Stimulated activated CD4-positive, alpha-beta T cell treated with anti-CD3 and anti-CD28 coated beads, Interleukin-2, amount 100 ng/mL, for 24 hours (primary cell): ENCODE measurements at places on chromosomes 3 and 15.

DNA sequence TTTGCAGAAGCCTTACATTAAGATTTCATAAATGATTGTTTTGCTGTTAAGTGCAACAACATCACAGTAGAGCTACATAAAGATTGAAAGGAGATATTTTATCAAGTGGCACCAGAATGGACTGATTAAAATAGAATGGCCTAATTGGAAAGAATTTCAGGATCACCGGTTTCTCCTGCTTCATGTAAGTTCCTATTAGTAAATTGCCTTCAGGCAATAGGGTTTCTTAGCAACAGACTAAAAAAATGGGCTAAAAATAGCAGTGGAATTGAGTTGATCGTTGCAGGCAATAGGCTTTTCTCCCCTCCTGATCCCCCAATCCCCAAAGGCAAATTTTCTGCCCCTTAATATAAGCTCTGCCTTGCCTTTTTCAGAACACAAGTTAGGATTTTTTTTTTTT lies 917 bp downstream of the LNP1 start:
- no peak for DNase-seq

DNA sequence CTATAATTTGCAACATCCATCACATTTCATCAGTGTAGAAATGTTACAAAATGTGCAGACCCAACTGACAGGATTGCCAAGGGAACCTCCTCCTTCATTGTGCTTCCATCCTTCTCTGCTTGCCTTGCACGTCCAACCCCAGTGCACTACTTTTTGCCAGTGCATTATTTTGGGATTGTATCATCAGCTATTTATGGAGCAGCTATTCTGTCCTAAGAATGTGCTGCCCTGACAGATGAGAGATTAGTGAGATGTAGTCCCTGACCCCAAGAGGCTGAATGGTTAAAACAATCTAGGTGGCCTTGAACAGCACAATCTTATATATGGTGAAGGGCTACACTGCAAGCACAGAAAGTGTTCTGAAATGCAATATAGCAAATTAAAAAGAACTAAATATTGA lies 935.8 kb downstream of the IGSF11 start:
- no peak for DNase-seq

- DNase-seq, result no peak
Measured at GRCh38 chr15:29138260-29138659, 131.4 kb downstream of the NSMCE3 start.

DNA sequence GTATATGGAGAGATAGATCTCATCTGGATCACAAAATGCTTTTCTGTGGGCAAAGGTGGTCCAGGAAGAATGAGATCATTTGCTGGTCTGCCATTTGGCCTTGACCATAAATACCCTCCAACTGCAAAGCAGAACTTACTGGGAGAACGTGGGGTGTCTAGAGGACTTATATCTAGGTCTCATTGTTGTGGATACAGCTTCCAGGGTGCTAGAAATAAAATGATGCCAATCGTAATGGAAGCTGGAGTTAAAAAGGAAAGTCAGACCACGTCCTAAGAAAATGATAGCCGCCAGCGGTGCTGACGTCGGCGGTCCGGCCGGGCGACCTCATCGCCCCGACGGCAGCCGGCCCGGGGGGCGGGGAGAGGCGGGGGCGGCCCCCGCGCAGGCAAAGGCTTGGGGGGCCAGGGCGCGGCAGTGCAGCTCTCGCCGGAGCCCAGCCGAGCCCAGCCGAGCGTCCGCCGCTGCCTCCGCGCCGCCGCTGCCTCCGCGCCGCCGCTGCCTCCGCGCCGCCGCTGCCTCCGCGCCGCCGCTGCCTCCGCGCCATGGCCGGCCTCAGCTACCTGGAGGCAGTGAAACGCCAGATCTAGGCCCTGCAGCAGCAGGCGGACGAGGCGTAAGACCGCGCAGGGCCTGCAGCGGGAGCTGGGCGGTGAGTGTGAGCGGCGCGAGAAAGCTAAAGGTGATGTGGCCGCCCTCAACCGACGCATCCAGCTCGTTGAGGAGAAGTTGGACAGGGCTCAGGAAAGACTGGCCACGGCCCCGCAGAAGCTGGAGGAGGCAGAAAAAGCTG lies 89.5 kb downstream of the EOMES start:
- peak; percentile 52 for DNase-seq

- no peak for DNase-seq
Measured at GRCh38 chr3:69090021-69090420, 5.3 kb downstream of the ARL6IP5 start.

DNA sequence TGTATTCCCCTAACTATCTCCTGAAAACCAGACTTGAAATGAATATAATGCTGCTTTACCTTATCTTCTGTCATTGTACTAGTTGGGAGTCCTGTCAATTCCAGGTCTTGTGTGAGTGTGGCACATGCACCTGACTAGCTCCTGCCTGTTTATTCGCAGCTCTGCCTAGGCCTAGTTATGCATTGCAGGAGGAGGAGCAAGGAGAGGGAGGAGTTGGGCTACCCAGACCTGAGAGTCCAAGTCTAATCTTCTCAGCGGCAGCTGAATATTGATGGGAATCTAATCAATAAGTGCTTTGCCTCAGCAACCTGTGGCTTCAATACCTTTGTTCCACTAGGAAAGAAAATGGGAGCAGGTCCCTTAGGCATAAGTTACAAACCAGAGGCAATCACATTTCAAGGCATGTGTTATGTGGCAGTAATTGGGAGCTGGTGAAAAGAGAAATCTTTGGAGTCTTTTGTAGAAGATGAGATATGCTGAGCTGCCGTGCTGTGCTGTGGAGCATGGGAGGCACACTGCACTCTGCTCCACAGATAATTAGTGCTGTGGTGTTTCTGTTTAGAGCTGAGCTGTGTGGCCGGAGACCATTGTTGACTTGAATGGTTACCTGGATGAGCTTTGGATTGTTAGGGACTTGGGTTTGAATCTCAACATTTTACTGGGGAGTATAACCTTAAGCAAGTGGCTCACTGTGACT lies at the start of gene SLC2A2:
Gene SLC2A2 (minus strand): TSS at position 124 of the 697 bp plus-strand sequence. CDS start 50 bp downstream, at position 74.
- DNase-seq, result no peak

DNA sequence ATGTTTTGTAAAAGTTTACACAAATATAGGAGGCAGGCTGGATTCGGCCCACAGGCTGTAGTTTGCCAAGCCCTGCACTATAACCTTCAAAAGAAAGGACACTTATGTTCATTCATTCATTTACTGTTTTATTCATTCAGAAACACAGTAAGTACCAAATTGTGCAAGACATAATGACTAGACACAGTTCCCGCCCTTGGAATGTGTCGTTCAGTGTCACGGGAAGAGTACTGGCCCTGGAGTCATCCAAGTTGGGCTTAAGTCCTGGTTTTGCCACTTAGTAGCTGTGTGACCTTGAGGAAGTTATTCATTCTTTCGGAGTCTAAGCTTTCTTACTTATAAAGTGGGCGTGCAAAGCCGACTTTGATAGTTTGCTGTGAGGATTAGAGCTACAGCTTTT lies 22.0 kb downstream of the COLQ start:
- no peak for DNase-seq

DNA sequence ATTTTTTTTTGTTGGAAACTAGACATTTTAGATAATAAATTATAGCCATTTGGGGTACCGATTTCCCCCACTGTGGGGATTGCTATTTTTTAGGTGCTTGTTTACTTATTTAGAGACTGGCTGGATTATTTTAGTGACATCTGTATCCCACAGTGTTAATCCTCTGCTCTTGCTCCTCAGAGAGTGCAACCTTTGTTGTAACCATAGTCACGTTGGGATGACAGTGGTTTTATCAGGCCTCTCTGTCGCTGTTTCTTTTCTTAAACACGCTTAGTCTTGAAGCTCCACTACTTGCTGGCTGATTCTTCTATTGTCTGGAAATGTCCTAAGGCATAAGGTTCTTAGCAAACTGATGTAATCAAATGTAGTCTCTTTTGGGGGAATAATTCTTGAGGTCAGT lies 451.6 kb upstream of the SEMA6D start:
- DNase-seq, result no peak

GRCh38 chr3:123380261-123380660 lies 68.6 kb downstream of the ADCY5 start:
- no peak for DNase-seq

DNA sequence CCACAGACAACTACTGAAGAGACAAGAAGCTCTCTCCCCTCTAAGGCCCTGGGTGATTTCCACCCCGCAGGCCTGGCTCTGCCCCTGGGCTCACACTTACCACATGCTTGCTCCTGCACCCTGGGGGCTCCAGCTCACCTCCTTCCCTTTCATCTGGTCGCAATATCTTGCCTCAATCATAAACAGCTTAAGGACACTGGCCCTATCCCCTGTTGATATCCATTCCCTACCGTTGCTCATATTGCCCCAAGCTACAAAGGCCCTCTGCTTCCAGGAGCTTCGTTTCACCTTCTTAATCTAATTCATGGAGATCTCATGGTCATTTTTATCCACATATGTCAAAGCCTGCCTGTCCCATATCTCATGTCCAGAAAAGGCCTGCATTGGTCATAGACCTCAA lies 46.0 kb upstream of the TSEN2 start:
- DNase-seq, result no peak

DNA sequence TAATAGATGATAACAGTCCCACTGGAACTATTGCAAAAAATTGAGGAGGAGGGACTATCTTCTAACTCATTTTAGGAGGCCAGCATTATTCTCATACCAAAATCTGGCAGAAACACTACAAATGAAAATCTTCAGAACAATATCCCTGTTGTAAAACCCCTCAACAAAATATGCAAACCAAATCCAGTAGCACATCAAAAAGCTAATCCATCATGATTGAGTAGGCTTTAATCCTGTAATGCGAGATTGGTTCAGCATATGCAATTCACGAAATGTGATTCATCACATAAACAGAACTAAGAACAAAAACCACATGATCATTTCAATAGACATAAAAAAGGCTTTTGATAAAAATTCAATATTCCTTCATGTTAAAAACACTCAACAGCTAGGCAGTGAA lies 23.9 kb upstream of the PLSCR2 start:
- no peak for DNase-seq

DNA sequence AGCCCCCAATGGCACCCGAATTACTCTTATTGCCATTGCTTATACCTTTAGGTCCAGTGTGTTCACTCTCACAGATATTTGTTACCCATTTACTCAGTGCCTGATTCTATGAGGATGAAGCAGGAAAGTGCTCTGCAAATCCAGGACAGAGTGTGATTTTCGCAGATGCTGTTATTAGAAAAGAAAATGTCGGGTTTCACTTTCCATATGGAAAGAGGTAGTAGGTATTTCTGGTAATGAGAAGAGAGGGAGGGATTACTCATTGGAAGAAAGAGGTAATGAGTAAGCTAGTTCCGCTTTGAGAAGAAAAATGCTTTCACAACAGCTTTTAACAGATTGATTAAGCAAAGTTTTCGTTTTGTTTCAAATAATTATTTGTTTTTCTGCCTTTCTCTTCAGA lies 336.3 kb upstream of the CFAP20DC start:
- DNase-seq, result no peak

GRCh38 chr3:169171739-169172138 lies 491.8 kb downstream of the MECOM start:
- no peak for DNase-seq

DNA sequence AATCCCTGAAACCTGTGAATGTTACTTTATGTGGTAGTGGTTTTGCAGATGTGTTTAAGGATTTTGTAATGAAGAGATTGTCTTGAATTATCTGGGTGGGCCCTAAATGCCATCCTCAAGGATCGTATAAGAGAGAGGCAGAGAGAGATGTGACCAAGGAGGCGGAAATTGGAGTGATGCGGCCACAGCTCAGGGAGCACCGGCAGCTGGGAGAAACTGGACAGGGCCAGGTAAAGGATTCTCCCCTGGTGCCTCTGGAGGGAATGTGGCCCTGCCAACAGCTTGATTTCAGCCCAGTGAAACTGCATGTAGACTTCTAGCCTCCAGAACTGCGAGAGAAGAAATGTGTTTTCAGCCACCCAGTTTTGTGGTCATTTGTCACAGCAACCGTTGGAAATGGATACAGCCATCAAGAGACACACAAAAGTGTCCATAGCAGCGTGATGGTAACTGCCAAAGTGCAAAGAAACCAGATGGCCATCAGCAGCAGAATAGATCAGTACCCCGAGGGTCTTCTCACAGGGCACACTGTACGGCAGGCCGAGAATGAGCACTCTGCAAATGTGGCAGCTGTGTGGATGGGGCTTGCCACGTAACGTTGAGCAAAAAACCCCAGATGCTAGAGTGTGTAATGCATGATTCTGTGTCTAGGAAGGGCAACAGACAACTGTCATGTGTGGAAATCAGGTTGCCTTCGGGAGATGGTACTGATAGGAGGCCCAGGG lies 12.2 kb downstream of the APBA2 start:
- no peak for DNase-seq

- DNase-seq, result no peak
Measured at GRCh38 chr3:178634975-178635374, 98.7 kb downstream of the KCNMB2 start.

- no peak for DNase-seq
Measured at GRCh38 chr3:10310578-10310977, 10.3 kb downstream of the SEC13 start.

DNA sequence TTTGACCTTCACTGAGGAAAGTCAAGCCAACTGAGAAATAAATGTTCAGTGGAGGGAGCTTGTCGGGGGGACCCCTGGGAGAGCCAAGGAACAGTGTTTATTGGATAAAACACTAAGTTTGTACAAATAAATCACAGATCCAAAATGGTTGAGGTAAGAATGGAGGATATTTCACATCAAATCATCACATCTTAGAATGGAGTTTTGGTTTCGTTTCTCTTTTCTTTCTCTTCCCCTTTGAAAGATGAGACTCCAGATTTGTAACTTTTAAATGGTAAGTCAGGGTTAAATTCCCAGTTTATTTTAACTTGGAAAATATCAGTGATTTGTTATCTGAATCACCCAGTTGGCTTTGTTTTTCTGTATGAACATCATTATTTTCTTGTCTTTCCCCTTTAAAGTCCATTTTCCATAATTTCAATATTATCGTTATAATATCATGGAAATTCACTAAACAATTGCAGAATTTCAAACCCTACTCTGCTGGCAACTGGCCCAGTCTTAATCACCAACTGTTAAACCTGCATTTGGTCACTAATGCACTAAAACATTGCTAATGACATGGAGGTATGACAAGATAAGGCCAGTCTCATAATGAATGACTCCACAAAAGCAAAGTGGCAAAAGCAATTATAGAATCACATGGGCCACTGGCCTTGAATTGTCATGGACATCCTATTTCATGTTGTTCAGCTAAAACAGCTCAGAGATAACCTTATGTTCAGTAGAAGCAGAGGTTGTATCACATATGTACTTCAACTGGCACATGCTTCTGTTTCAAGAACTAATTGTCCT lies 295.1 kb downstream of the SHOX2 start:
- DNase-seq, result no peak

GRCh38 chr3:81339040-81339845 lies 422.2 kb downstream of the GBE1 start:
- no peak for DNase-seq

GRCh38 chr3:81622395-81622794 lies 139.1 kb downstream of the GBE1 start:
- no peak for DNase-seq

DNA sequence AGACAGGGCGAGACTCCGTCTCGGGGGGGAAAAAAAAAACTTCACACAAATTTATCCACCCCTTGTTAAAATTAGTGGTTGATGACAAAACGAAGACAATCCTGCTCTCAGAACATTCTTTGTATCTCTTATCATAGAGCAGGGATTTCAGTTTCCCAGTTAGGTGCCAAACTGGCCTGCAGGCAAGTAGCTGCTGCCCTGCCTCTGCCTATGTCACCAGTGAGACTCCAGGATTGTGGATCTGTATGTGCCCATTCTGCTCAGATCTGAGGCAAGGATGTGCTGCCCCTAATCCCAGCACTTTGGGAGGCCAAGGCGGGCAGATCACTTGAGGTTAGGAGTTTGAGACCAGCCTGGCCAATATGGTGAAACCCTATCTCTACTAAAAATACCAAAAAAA lies 54.4 kb downstream of the IQGAP1 start:
- no peak for DNase-seq

GRCh38 chr3:50374363-50375257 lies 15.3 kb upstream of the TMEM115 start:
- no peak for DNase-seq
